ENCODE measurements at places on chromosomes 12 and 14.

GRCh38 chr12:1668833-1669543 is 21.9 kb upstream of the ADIPOR2 start:
- no peak for DNase-seq

DNA sequence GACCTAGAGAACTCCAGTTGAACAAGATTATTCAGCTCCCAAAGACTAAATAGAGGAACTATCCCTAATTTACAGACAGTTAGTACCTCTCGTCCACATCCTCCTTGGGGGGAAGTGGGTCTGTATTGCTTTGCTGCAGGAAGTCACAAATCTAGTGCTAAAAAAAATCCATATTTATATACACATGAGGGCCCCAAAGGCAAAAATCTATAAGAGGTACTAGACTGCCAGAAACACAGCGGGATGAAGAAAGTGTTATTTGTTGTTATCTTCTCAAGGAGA is 190.1 kb downstream of the TTC8 start:
- DNase-seq = no peak

DNA sequence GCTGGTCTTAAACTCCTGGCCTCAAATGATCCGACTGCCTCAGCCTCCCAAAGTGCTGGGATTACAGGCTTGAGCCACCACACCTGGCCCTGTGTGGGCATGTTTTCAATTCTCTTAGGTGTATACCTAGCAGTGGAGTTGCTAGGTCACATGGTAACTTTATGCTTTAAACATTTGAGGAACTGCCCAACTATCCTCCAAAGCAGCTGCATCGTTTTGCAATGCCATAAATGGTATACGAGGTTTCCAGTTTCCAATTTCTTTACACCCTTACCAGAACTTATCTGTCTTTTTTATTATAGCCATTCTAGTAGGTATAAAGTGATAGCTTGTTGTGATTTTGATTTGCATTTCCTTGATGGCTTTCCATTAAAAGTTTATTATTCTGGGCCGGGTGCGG is 25.1 kb downstream of the RBMS2 start:
- DNase-seq = no peak

DNA sequence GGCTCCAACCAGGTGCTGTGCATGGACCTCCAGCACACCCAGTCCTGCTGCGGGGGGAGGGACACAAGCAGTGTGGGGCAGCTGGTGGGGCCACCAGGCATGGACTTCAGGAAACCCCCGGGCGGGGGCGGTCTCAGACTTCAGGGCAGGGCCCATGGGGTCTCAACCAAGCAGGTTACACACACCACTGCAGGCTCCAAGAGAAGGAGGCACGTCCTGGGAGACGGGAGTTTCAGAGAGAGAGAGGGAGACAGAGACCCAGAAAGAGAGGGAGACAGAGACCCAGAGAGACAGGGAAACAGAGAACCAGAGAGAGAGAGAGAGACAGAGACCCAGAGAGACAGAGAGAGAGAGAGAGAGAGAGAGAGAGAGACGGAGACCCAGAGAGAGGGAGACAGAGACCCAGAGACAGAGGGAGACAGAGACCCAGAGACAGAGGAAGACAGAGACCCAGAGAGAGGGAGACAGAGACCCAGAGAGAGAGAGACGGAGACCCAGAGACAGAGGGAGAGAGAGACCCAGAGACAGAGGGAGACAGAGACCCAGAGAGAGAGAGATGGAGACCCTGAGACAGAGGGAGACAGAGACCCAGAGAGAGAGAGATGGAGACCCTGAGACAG is 128.9 kb downstream of the NCOR2 start:
- DNase-seq = no peak

All from activated T-cell treated with anti-CD3 and anti-CD28 coated beads, Interleukin-2, amount 50 U/mL, for 1 hour (primary cell).